ENCODE measurements at places on chromosomes 12 and 14. TPM values are rescaled to one million over a fixed set of nuclear protein-coding genes. Genes with fewer than 3 reads are reported as not detected.
A peak's percentile ranks its signal among the peaks of the same experiment; 100 is the strongest.

DNA sequence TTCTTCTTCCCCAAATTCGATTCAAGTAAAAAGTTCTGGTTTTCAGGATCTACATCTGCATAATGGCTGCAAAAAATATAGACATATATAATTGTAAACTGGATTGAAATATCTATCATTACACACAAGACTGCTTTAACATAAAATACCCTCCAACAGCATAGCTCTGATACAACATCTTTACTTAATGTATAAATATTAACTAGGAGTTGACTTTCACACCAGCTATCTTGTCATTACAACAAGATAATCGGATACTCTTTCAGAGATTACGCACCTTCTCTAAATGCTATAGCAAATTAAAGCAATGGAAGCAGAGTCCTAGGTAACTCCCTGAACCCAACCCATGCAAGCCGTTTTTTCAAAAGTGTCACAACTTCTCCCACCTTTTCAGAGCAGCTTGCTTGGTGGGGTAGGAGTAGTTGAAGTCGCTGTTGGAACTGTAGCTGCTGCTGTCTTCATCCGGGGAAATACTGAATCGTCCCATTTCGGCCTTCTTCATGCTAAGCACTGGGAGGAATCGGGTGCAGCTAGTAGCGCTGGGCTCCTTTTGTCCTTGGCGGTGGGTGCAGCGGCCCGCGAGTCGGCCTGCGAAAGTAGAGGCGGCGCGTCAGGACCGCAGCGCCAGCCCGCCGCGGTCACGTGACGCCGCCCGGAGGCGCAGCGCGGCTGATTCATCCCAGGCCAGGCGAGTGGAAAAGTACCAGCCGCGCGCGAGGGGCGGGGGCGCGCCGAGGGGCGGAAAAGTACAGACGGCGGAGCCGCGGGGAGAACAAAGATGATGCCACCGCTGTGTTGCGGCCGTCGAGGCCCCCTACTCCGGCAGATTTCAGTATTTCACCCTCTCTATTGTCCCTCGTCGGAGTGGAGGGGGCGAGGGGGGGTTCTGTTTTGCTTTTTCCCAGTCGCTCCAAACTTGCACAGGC lies 1.5 kb downstream of the SLC38A2 start:
- DNase-seq: peak; percentile 91

DNA sequence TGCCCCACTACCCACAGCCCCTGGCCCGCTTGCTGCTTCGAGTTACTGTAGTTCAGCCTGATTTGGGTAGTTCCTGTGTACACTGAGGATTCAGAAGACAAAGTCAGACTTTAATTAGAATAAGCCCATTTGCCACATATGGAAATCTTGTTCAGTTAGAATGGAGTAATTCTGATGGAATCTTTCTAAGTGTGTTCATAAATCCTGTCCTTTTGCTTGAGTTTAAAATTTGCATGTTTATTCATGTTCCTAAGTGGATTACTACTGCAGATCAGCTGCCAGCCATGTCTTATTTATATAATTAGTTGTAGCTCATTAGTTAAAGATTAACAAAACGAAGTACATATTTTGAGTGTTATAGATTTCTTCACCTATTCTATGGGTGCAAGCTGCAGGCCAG lies 504.5 kb downstream of the PCNX1 start:
- DNase-seq: no peak

- DNase-seq: peak; percentile 48
Measured at GRCh38 chr12:53380794-53381730, 1.1 kb downstream of the SP1 start.

LUM gene
- not detected for total RNA-seq

AQP2 gene
- not detected for total RNA-seq

HOXC10 gene
- total RNA-seq: not detected

PNP gene
- total RNA-seq: 83.9 TPM

PROX2 gene
- not detected for total RNA-seq

DLGAP5 gene
- 115 TPM for total RNA-seq
